ENCODE measurements at places on chromosomes 4 and X.

GRCh38 chr4:86036736-86037135, 323.1 kb downstream of the MAPK10 start:
- DNase-seq, result no peak

GRCh38 chr4:98314791-98315565, 53.8 kb downstream of the RAP1GDS1 start:
- no peak for DNase-seq

DNA sequence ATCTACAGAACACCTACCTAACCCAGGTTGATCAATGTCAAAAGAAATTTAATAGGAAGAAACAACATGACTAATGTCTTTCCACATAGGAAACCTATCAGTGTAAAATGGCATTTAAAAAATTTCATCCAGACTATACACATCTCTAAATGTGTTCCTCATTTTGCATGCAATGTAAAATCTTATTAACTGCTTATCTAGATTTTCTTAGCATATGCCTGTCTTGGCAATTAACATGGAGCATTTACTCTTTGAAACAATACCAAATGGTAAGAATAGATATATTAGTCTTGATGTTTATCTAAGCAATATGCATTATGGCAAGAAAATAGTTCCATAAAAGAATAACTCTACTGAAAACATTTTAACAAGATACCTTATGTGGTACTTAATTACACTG, 199.8 kb downstream of the TRAM1L1 start:
- no peak for DNase-seq

- DNase-seq, result no peak
Measured at GRCh38 chrX:153572601-153573000, 26.3 kb downstream of the CCNQ start.

GRCh38 chrX:130695931-130696330, 207.1 kb downstream of the ENOX2 start:
- DNase-seq, result no peak

GRCh38 chrX:318068-318738, 393 bp downstream of the GTPBP6 start:
- no peak for DNase-seq

DNA sequence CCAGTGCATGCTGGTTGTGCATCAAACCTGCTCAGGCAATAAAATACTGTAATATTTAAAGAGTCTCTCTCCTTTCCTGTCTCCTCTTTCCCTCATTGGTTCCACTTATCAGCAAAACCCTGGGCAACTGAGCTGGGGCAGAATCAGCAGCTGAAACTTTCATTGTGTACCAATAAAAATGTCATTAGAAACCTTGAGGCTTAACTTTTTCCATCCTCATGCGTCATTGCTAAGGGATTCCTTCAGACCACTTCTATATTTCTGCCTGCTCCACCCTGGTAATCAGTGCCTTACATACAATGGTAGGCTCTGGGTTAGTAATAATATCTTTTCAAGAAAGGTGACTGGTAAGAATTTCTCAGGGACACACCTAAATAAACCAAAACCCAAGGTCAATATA, 880.3 kb downstream of the RPA4 start:
- no peak for DNase-seq

DNA sequence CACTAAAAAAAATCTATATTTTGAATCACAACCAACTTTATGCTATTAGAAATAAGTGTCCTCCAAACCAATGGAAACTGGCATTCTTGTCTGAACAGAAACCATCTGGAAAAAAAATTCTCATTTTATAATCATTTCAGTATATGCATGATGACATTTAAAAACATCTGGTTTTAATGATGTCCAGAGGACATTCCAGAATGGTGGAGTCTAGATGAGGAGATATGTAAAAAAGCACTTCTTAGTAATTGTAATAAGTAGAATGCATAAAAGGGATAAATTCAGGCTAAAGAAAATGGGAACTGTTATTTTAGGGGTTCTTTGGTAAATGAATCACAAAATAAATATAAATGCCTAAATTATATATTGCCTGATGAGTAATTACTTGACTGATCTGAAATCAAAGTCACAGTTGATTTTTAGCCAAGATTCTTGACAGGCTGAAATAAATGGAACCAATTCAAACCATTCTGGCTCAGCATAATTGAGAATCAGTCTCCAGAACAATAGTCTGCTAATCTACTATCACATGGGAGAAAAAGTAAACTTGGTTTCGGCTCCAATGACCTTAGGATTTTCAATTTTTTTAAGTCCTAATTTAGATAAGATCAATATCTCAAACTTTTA, 636.6 kb downstream of the FAT4 start:
- no peak for DNase-seq

DNA sequence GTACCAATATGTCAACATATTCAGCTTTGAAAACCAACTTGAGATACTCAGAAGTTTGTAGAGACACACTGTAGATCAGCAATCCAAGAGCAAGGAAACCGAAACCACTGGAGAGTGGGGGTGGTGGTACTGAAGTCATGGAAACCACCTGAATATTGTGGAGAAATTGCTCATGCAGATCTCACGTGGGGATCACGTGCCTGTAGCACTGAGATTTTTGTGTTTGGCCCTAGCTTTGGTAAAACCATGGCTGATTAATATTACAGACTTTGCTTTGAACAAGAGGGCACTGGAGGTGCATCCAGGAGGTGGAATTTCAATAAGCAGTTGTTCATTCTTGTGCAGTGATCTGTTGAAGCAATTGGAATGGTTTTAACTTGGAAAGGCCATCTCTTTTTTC, 47.2 kb downstream of the GBA3 start:
- DNase-seq, result no peak

- DNase-seq, result no peak
Measured at GRCh38 chr4:138177278-138177968, 64.7 kb downstream of the SLC7A11 start.

DNA sequence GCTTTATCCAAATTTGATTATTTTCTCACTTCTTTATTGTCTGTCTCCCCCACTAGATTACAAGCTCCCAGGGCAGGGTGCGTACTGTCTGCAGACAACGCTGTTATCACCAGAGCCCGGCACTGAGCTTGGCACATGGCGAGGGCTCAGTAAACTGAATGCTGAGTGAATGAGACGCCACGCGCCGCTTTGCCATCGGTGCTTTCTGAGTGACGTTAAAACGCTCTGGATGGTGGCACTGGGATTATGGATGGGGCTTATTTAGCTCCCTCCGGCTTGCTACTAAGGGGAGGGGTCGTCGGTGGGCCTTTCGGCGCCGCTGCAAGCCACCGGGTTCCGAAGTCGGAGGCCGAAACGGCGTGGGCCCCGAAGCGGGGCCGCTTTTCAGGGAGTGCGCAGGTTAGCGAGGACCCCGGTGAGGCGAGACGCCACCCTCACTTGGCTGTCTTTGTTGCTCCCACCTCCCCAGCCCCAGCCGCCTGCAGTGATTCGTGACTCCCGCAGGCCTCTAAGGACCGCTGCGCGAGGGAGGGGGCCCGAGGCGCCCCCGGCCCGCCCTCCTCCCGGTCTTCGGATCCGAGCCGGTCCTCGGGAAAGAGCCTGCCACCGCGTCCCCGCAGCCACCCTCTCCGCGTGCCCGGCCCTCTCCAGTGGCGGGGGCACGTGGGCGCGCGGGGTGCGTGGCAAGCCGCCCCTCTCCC, 569 bp upstream of the FHL1 start:
- no peak for DNase-seq

DNA sequence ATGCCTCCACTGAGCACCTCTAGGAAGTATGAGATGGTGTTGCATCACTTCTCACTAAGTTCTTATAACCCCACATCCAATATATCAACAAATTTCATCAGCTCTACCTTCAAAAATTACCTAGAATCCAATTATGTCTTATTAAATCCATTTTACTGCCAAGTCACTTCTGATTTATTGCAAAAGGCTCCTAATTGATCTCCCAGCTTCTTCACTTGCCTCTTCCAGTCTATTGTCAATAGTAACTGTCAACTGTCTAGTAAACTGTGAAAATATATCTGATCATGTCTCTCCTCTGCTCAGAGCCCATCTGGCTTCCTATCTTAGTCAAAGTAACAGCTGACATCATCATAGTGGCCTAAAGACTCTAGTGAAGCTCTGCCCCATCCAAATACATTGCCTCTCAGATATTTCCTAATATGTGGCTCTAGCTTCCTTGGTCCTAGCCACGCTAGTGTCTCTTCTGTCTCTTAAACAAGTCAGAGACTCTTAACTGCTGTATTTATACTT, 414.5 kb upstream of the ATOH1 start:
- DNase-seq, result no peak

DNA sequence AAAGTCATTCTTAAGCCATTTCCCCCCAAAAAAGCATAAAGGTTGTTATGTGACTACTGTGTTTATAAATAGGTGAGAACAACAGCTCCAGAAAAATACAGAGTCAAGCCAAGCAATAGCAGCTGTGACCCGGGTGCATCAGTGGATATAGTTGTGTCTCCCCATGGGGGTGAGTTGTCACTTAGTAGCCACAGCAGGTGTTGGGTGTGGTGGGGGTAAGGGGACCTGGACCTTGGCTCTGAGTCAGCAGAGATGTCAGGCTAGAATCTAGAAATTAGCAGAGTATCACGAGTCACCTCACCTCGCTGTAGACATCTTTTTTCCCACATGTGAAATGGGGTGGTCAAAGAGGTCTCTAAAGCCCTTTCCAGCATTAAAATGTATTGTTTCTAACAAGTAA, 42.4 kb downstream of the MOSPD2 start:
- no peak for DNase-seq

GRCh38 chrX:115591856-115592842, 31.2 kb downstream of the PLS3 start:
- DNase-seq, result no peak

DNA sequence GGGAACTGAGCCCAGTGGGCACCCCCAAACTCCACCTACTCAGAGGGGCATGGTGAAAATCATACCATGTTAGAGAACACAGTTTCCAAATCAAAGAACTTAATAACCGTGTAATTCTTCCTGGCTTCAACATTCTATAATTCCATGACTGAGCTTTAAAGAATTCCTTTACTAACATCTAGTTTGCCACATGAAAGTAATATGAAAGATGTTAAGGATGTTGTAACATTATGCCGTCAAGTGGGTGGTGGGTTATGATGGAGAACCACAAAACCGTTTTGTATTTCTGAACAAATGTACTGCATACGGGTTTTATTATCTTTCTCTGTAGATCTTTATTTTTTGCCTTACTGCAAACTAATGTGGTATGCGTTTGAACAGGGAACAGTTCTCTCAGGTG, 549.0 kb upstream of the MAGEB2 start:
- no peak for DNase-seq

DNA sequence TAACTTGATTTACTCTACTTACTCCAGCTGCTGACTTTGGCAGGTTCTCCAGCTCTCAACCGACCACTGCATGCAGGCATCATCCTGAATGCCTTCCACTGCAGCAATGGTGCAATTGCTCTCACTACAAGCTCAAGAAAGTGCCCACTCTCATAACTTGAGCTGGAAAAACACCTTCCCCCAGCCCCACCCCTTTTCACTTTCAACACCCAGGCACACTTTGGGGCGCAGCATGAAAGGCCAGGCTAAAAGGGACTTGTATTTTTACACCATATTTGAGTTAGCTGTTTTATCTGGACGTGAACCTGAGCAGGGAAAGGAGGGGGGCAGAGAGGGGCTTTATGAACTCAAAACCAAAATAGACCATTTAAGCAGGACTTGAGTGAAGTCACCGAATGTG, 274.5 kb downstream of the RAB28 start:
- DNase-seq, result no peak

DNA sequence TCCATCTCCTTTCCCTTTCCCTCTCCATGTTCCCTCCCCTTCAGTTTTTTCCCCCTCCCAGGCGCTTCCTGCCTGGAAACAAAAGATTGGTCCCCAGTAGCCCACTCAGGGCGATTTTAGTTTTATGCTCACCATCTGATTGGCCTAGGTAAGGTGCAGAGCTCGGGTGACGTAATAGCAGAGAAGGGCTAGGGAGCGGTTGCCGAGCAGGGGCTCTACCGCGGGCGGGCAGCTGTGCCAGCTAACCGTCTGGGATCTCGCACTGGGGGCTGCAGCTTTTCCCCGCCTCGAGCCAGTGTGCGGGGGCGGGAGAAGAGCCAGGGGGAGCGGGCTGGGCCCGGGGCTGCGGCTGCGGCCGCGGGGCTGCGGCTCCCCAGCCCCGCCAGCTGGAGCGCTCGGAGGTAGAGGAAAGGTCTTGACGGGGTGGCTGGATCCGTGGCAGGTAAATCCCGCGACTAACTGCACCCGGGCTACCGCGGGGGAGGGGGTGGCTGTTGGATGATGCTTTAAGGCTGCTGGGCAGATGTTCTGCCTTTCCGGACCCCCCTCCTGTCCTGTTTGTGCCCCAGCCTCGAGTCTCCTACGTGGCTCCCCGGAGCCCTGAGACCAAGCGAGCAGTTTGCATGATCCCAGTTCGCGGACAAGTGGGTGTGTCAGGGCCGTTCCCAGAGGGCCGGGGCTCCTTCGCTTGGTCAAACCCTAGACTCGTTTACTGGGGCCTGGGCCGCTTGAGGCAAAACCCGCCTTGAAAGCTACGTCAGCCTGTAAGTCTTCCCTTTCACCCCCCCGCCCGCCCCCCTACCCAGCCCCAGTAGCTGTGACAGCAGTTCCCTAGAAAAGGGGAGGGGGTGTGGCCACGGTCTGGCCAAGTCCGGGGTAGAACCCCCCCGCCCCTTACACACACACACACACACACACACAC, at the start of gene PAK3:
Gene PAK3 (plus strand): TSS at position 218 of the 922 bp plus-strand sequence. CDS start 26,913 bp downstream, outside the sequence.
- peak; percentile 59 for DNase-seq

All from SHP77 treated with DMSO at 0.1 percent for 48 hours (cell line).